ENCODE measurements at places on chromosomes 1 and 21.

- no peaks in the 10 kb centered on the region for H3K27me3 ChIP-seq
- H3K27ac ChIP-seq, result peak overlapping the region; percentile 83
- H3K36me3 ChIP-seq, result no peaks in the 10 kb centered on the region
- peaks cover 59% of the 10 kb centered on the region for H3K4me1 ChIP-seq
Observed at GRCh38 chr1:93758842-93759515, 77.3 kb upstream of the BCAR3 start.

DNA sequence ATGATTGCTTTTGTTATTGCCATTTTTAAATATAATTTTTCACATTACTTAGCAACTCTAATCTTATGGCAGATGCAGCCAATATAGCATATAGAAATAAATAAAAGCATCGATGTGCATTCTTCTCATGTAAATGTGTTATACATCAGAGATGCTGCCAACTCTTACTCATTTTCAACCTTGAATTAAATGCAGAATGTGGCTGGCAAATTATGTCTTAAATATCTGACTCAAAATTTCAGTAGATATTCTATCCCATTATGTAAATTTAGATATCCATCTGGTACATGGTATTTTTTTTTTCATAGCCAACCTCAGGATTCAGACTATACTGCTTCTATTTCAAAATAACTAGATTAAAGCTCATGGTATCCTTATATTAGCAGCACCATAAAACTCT, 916.7 kb upstream of the TMPRSS15 start:
- no peaks in the 10 kb centered on the region for H3K27me3 ChIP-seq
- no peak overlapping the region for H3K27ac ChIP-seq
- DNase-seq, result no peak
- no peaks in the 10 kb centered on the region for H3K4me1 ChIP-seq
- no peak overlapping the region for H3K4me3 ChIP-seq

GRCh38 chr1:46549697-46550681, 1.5 kb downstream of the KNCN start:
- H3K27me3 ChIP-seq, result no peaks in the 10 kb centered on the region
- no peak overlapping the region for H3K27ac ChIP-seq
- peaks cover 18% of the 10 kb centered on the region for H3K4me1 ChIP-seq
- H3K4me3 ChIP-seq, result no peak overlapping the region
- H3K36me3 ChIP-seq, result no peaks in the 10 kb centered on the region

DNA sequence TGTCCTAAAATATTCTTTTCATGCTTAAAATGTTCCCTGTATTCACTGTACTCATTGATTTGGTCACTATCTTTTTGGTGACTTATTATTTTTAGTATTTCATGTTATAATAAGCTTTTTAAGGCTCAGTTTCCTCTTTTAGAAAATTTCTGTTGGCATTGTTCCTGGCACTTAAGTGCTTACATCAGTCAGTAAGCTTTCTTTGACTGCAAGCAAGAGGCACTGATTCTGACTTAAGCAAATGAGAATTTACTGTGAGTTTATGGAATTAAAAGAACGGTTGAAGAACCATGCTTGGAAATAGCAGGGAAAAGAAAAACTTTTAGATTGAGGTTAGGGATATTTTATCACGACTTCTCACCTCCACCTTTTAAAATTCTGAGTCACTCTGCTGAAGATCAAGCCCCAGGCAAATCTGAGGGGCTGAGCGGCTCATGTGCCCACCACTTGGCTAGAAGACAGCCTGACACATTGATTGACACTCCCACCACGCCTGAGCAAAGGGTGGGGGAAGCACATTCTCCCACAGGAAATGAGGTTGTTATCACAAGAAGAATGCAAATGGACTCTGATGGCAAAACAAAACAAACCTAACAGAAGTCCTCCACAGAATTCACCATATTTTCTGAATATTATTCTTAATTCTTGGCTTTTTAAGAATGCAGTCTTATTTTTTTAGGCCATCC, 102.8 kb downstream of the KCTD3 start:
- H3K4me3 ChIP-seq, result no peak overlapping the region
- no peak overlapping the region for H3K27ac ChIP-seq
- no peaks in the 10 kb centered on the region for H3K36me3 ChIP-seq

GRCh38 chr1:228955691-228956090, 220.4 kb downstream of the RHOU start:
- no peaks in the 10 kb centered on the region for H3K4me1 ChIP-seq
- H3K27me3 ChIP-seq, result no peaks in the 10 kb centered on the region
- H3K36me3 ChIP-seq, result no peaks in the 10 kb centered on the region
- no peak for DNase-seq
- no peak overlapping the region for H3K27ac ChIP-seq

- H3K36me3 ChIP-seq, result peaks cover 74% of the 10 kb centered on the region
- peaks cover 60% of the 10 kb centered on the region for H3K4me1 ChIP-seq
- DNase-seq, result no peak
- H3K27me3 ChIP-seq, result no peaks in the 10 kb centered on the region
Observed at GRCh38 chr1:64875606-64876005, 90.7 kb downstream of the JAK1 start.

DNA sequence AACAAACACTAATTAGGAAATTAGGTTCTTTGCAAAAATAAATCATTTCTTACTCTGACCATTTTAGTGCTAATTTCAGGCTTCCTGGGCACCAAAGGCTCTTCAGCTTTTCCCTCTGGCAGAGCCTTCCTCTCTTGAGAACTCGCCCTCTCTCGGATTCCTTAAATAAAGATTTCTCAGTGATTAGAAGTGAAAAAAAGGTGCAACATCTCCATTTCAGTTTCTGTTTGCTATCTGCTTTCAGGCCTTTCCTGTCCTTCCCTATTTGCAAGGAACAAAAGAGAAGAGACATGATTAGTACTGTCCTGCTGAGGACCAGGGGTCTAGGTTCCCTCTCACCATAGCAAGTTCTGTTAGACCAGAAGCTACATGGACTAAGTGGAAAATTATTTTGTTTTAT, 27.8 kb upstream of the CACYBP start:
- peaks cover 20% of the 10 kb centered on the region for H3K36me3 ChIP-seq
- no peak overlapping the region for H3K4me3 ChIP-seq
- H3K27ac ChIP-seq, result no peak overlapping the region
- DNase-seq, result no peak
- peaks cover 31% of the 10 kb centered on the region for H3K4me1 ChIP-seq

GRCh38 chr1:209576392-209577197, 6.9 kb upstream of the CAMK1G start:
- DNase-seq, result peak; percentile 75
- H3K27me3 ChIP-seq, result peaks cover 9% of the 10 kb centered on the region
- H3K27ac ChIP-seq, result no peak overlapping the region
- H3K36me3 ChIP-seq, result no peaks in the 10 kb centered on the region
- H3K4me3 ChIP-seq, result no peak overlapping the region

DNA sequence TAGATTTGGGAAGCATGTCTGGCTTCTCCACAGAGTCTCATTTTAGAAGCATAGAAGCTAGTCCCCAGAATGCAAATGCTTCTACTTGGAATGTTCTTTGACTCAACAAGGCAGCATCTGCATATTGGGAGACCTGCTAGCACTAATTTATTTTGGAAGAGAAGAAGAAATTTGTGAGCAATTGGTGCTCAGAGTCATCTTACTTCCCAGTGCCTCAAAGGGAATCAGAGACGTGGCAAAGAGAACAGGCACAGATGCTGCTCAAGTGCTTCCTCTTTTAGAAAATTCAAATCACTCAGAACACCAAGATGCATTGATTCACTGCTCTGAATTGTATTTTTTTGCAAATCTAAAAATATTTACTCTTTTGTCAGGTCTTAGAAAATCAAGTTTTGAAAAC, 255.7 kb downstream of the BRINP2 start:
- H3K27ac ChIP-seq, result no peak overlapping the region
- H3K4me3 ChIP-seq, result no peak overlapping the region
- H3K27me3 ChIP-seq, result no peaks in the 10 kb centered on the region
- DNase-seq, result no peak
- H3K4me1 ChIP-seq, result no peaks in the 10 kb centered on the region

GRCh38 chr1:244318512-244318911, 133.2 kb downstream of the ADSS2 start:
- H3K4me3 ChIP-seq, result no peak overlapping the region
- H3K36me3 ChIP-seq, result no peaks in the 10 kb centered on the region
- no peaks in the 10 kb centered on the region for H3K27me3 ChIP-seq
- DNase-seq, result peak; percentile 40
- H3K27ac ChIP-seq, result peak overlapping the region; percentile 63

DNA sequence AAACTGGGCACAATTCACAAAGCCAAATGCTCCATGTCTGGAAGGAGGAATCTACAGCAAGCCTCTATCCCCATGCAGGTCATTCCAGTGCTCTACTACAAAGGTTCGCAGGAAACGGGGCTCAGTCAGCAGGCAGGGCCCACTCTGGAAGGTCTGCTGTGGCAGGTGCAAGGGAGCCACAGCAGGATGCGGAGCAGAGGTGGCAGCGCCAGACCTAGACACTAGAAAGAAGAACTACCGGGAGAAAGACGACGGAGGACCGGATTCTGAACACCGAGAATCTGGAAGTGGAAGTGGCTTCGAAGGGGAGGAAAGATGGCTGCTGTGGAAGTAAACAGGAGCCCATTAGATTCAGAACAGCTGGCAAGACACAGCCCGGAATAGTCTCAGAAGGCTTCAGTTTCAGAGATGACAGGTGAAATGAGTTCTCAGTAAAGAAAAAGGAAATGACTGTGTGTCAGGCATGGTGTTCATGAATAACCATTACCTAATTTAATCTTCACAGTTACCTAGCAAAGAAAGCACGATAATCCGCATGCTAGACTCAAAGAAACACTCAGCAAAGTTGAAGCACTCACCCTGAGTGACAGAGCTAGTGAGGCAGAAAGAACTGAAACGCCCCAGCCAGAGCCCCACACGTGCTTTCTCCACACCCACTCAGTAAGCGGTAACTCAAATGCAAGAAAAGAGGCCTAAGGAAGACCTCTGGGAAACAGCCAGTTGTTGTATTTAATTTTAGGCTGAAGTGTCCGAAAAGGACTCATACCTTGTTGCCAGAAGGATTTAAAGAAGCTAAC, 21.4 kb downstream of the SETD4 start:
- no peak for DNase-seq
- H3K27ac ChIP-seq, result no peak overlapping the region
- H3K36me3 ChIP-seq, result peaks cover 64% of the 10 kb centered on the region
- no peaks in the 10 kb centered on the region for H3K4me1 ChIP-seq
- H3K4me3 ChIP-seq, result no peak overlapping the region

GRCh38 chr1:112882271-112882744, 73.7 kb downstream of the SLC16A1 start:
- peaks cover 5% of the 10 kb centered on the region for H3K4me1 ChIP-seq
- no peak overlapping the region for H3K27ac ChIP-seq
- DNase-seq, result no peak
- H3K27me3 ChIP-seq, result no peaks in the 10 kb centered on the region

GRCh38 chr1:154819628-154820590, 50.2 kb downstream of the KCNN3 start:
- H3K4me1 ChIP-seq, result peaks cover 20% of the 10 kb centered on the region
- H3K27ac ChIP-seq, result no peak overlapping the region
- H3K36me3 ChIP-seq, result no peaks in the 10 kb centered on the region
- no peak overlapping the region for H3K4me3 ChIP-seq
- peak; percentile 50 for DNase-seq
- no peaks in the 10 kb centered on the region for H3K27me3 ChIP-seq

- no peak overlapping the region for H3K27ac ChIP-seq
- no peaks in the 10 kb centered on the region for H3K4me1 ChIP-seq
- no peak overlapping the region for H3K4me3 ChIP-seq
- no peaks in the 10 kb centered on the region for H3K36me3 ChIP-seq
Observed at GRCh38 chr1:56070601-56071000, 508.8 kb downstream of the PLPP3 start.

DNA sequence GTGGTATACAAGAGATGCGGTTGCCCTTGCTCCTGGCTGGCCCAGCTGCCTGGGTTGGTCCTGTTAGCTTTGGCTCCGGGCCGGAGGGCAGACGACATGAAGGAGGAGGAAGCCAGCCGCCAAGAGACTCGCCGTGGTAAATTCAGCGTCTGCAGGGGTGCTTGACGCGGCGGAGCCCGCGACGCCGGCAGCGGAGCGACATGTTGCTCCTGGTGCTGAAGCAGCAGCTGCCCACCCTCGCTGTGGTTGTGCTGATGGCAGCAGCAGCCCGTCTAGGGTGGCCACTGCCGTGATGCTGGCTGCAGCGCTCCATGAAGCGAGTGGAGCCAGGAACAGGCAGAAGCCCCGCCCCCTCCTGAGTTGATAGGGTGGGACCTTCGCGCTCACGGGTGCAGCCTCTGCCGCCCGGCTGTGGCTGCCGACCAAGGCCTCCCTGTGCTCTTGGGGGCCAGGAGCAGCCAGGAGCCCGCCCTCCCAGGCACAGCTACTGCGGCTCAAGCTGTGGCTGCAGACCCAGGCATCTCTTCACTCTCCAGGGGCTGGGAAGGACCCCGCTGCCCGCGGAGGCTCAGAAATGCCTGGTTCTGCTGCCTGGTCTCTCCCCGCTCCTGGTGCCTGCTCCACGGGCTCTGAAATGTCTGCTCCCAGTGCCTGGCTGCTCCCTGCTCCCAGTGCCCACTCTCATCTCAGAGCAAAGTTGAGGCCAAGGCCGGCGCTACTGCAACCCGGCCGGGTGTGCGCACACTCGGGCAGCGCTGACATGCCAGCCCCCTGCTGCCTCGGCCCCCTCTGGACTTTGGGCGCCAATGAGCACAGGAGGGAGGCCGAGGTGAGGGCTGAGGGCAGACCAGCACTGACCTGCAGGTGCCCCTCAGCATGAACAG, 4.4 kb upstream of the ZNF692 start:
- no peaks in the 10 kb centered on the region for H3K36me3 ChIP-seq
- no peaks in the 10 kb centered on the region for H3K27me3 ChIP-seq
- H3K4me3 ChIP-seq, result peak overlapping the region; percentile 77
- peak; percentile 74 for DNase-seq
- H3K4me1 ChIP-seq, result peaks cover 27% of the 10 kb centered on the region
- peak overlapping the region; percentile 67 for H3K27ac ChIP-seq

DNA sequence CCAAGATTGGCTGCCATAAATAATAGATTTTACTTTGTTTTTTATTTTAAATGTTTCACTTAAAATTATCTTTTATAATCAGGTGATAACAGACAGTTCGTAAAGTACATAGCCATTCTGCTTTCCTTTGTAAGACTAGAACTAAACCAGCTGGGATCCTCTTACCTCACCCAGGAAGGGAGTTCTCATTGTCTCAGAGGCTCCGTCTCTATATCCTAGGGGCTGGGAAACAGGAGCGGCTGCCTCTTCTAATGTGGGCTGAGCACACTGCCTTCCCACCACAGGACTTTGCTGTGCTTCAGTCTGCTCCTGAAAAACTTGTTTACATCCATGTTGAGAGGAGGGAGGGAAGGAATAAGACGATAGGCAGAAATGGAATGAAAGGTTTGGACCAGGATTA, 45.6 kb upstream of the PGD start:
- H3K27me3 ChIP-seq, result no peaks in the 10 kb centered on the region
- no peak overlapping the region for H3K4me3 ChIP-seq
- no peak overlapping the region for H3K27ac ChIP-seq
- no peaks in the 10 kb centered on the region for H3K4me1 ChIP-seq

- H3K27ac ChIP-seq, result no peak overlapping the region
- DNase-seq, result no peak
- H3K27me3 ChIP-seq, result no peaks in the 10 kb centered on the region
- H3K4me3 ChIP-seq, result no peak overlapping the region
Observed at GRCh38 chr1:51622455-51622913, 5.6 kb downstream of the OSBPL9 start.

- no peak overlapping the region for H3K27ac ChIP-seq
- H3K27me3 ChIP-seq, result no peaks in the 10 kb centered on the region
- no peak overlapping the region for H3K4me3 ChIP-seq
- no peaks in the 10 kb centered on the region for H3K36me3 ChIP-seq
- no peak for DNase-seq
Observed at GRCh38 chr1:186628910-186629309, 51.3 kb downstream of the PTGS2 start.

Measured in natural killer cell (primary cell).